ENCODE measurements at places on chromosomes 3 and 15.

DNA sequence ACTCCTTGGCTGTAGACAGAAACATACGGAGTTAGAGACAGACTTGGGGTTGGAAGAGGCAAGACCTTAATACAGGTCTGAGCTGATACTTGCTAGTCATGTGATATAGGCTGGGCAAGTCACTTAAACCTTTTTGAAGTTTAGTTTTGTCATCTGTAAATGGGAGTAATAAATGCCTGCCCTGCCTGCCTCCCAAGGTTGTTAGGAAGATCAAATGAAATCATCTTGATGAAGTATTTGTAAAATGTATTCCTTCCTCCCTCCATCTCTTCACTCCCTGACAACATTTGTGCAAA is 2.9 kb downstream of the PXK start:
- no peak for DNase-seq

GRCh38 chr3:170321321-170322034 is 36.0 kb upstream of the SKIL start:
- no peak for DNase-seq

DNA sequence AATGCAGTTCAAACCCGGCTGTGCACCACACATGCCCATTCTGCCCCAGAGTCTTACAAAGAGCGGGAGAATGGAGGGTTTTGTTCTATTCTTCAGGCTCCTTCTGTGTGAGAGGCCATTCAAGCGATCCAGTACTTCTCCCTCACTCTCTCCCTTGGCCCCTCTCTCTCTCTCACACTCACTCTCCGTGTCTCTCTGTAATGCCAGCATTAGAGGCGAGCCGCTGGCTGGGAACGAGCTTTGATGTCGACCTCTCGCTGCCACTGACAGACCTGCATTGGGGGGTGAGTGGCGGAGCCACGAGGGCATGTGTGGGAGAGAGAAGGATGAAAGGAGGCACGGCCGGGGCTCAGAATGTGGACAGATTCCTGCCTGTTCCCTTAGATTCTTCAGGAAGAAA is 231.7 kb upstream of the ARRDC4 start:
- DNase-seq: no peak

DNA sequence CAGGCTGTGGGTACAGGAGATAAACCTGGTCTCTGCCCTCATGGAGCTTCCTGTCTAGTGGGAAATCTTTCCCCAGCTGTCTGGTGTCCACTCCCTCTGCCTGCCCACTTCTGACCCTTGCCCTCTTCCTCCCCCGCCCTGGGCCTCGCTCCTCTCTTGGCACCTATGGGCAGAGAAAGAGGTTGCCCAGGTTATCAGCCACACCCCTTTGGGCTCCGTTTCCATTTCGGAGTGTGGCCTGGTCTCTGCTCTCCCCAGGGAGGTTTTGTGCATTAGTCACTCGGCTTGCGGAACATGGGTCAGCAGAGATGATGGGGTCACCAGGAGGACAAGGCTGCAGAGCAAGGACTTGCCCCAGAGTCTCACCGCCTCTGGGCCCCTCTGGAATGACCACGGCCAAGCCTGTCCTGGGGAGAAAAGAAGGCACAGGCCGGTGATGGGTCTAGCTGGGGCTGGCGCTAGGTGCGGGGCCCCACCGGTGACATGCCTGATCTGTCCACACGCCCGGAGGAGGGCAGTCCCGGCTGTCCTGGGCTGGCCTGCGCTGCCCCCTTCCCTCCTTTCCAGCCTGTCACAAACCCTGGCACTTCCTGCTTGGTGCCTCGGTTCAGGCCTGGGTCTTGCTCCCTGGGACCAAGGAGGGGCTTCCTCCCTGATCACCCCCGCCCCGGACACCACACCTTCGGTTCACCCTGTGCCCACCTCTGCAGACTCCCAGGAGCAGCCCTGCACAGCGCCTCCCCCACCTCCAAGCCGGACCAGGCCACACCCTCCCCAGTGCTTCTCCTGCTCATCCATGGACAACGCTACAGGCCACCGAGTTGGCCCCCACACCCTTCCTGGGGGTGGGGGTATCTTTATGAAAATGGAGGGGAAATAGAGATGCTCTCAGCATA is 35.6 kb upstream of the MUC4 start:
- DNase-seq: no peak

- no peak for DNase-seq
Measured at GRCh38 chr15:74603789-74604705, 11.6 kb upstream of the CLK3 start.

Data from activated naive CD4-positive, alpha-beta T cell treated with Interleukin-2 at 50 U/mL for 16 hours (primary cell).